ENCODE measurements at places on chromosomes 4 and X.

DNA sequence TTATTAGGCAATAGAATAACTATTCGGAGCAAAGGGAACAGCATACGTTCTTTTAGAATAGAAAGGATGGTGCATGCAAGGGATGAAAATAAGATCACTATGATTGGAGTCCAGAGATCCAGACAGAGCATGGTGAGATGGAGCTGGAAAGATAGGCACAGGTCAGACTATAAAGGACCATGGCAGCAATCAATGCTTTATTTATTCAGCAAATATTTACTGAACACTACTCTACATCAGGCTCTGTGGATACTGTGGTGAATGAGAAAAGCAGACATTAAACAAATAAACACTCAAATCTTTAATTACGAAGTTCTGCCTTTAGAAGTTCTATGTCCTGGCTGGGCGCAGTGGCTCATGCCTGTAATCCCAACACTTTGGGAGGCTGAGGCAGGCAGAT is 44.7 kb upstream of the ACSL4 start:
- DNase-seq, result no peak

DNA sequence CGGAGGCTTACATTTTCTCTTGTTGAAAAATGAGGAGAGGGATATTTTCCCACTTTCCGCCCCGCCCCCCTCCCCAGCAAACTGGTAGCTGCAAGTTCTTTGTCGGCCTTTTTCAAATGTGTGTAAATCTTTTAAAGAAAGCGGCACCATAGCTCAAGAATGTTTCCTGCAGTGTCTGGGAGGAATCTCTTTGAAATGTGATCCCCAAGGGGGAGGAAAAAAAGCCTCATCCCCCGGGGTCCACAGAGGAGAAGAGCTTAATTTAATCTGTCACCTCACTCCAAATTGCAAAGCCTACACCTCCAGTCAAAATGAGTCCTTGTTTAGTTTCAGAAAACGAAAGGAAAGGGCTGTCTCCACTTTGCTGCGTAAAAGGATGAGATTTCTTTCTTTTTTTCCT is 34.8 kb downstream of the ASMT start:
- peak; percentile 71 for DNase-seq

DNA sequence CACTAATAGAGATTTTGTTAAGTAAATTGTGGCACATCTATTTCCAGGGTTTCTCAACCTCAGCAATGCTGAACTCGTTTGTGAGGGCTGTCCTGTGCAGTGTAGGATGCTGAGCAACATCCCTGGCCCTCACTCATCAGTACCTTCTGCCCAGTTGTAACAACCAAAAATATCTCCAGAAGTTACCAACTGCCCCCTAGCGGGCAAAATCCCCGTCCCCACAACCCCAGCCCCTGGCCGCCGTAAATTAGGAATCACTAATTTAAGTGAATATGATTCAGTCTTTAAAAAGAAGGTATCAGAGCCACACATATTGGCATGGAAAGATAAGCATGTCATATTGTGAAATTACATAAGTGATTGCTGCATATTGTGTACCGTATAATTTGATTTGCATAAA is 123.4 kb downstream of the ASB9 start:
- no peak for DNase-seq

DNA sequence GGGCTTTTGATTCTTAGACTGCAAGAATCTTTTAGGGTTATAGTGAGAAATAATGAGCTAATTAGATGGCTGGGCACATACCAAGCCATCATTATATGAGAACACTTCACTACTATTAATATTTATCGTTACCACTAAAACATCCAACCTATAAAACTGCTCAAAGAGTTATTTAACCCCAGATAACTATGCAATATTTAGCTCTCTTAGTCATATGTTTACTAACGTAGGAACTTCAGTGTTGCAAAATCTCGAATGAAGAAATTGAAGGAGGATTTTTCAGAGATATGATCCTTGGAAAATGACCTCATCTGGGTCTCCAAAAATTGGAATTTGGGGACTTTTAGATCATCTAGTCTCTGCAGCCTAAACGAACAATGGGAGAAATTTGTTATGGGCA is 265.0 kb upstream of the RPS6KA3 start:
- no peak for DNase-seq
